ENCODE measurements at places on chromosomes 6 and 20. TPM values are rescaled to one million over a fixed set of nuclear protein-coding genes. Genes with fewer than 3 reads are reported as not detected.

Gene DLK2
- 0.25 TPM for total RNA-seq

Gene BPIFB1
- not detected for total RNA-seq

Gene PRSS35
- 0.07 TPM for total RNA-seq

Gene SGK1
- 242 TPM for total RNA-seq

Gene CLPSL2
- not detected for total RNA-seq

Gene HUS1B
- 0.73 TPM for total RNA-seq

- DNase-seq = no peak
Measured at GRCh38 chr20:46088409-46089166, 1.2 kb downstream of the NCOA5 start.

DNA sequence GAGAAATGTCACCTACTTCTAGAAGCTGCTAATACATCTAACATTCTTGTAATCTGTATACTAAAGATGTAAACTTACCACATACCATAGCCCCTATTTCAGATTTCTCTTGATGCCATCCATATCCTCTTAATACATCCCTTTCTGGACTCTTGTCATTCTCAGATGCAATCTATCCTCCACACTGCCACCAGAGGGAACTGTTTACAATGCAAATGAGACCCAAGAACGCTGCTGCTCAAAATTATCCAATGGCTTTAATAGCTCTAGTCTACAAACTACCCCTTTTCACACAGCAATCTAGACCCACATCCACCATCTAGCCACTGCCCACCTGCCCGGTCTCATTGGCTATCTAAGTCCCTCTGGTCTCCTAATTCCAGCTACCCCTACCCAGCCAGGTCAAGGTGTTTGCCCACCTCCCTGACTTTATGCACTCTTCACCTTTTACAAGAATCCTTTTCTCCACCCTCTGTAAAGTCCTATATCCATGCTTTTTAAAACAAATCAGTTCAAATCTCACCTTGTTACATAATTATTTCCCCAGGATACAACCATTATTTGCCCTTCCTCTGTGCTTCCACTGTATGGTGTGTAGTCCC lies 14.8 kb downstream of the FAXC start:
- peak; percentile 17 for DNase-seq

DNA sequence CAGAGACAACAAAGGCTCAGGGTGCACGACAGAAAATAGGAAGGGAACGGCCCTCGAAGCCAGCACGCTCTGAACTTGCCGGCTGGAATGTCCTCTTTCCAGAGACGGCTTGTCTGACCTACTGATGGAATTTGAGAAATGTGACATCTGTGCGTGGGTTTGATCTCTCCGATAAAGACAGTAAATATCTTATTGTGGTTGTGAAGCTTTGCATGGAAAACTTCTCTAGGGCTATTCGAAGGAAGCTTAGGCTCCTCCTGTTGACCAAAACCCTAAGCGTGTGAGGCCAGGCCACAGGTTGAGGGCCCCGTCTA lies 247.3 kb downstream of the ZNF217 start:
- DNase-seq = no peak

GRCh38 chr6:45642331-45643125 lies 264.8 kb upstream of the SUPT3H start:
- DNase-seq = no peak

DNA sequence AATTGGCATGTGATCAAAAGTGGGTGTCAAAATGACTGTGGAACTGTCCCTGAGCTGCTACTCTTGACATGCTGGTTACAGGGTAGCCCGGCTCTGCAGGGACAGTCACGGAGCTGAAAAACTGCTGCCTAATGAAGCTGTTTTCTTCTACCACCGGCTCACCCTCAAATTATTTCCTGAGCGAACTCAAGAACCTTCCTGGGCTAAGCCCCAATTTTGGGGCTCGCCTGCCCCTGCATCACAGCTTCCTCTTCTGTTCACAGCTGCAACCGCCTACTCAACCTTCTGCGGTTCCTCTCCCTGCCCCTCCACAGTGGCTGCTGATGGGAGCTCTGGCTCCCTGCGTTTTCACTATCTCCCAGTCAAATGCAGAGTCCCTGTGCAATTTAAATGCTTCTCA lies 110.8 kb upstream of the MLN start:
- DNase-seq = no peak

GRCh38 chr6:116550796-116551195 lies 2.8 kb upstream of the CALHM4 start:
- no peak for DNase-seq

DNA sequence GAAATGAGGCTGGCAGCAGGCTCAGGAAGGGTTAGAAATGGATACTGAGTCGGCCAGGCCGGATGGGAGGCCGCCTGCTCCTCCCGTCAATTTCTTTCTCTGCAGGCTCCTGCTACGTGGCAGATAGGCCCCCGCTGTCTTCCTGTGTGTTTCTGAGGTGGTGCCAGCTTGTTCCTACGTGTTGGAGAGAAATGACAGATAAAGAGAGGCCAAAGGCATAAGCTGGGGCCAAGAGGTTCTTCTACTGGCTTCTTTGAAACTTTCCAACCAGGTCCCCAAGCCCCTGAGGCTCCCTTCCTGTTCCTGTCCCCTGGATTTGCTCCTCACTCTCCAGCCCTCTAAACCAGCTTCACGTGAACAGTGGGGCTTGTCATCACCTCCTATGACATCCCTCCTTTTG lies 76.8 kb downstream of the TCP11 start:
- DNase-seq = no peak

DNA sequence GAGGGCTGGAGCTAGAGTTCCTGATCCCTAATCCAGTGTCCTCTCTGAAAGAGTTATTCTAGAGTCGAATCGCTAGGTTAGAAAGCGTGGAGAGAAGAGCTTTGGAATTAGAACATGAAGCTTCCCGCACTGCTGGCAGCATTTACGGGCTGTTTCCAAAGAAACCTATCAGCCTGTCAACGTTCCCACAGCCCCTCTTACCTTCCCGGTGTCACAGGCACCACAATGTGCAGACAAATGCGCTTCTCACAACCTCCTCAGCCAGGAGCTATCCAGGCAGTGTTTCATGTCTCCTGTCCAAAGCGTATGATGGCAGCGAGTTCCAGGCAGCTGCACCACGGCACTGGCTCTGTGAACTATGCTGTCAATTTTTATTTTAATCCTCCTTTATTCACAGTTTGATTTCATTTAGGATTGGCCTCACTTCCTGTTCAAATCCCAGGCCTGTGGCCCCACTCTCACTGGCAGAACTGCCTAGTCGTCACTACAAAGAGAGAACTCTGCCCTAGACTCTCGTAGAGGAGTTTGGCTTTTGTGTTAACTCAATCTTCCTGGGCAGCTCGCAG lies 322.8 kb upstream of the SOX4 start:
- no peak for DNase-seq

DNA sequence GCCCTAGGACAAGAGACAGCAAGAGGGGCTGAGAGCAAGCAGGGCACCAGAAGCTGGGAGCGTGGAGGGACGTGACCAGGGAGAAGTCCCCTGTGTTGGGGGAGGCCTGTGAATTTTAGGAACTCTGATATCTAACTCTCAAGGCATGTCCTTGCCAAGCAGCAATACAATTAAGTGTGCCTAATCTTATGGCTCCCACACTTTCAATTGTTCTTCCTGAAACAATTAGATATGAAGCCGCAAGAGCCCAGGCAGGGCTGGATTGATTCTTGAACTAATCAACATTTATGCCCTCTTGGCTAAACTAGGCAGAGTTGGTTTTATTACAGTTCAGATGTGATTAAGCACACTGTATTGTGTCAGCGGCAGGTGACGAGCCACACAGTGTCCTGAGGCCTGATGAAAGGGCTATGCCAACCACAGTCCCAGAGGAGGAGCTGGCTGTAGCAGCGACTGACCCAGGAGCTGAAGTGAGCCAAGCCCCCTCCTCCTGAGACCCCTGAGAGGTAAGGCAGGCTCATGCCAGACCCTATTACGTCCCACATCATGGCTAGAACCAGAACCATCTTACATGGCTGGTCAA lies 4.2 kb upstream of the MAVS start:
- no peak for DNase-seq

- no peak for DNase-seq
Measured at GRCh38 chr6:111823831-111824607, 49.2 kb downstream of the FYN start.

DNA sequence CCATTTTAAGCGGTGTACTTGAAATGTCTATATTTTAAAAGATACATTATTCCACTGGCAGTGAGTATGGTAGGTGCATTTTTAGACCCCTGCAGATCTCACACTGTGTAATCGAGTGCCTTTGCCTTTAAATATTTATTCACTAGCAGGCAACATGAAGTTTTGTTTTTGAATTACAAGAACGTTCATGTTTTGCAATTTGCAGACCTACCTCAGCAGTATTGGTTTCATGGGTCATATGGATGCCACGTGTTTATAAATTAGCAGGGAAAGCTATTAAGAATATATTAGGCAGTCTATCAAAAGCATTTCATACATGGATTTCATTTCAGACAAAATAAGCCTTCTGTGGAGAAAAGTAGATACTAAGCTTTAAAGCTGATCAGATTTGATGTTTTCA lies 7.2 kb downstream of the MAP3K4 start:
- DNase-seq = no peak

- DNase-seq = no peak
Measured at GRCh38 chr20:13455713-13456112, 183.0 kb downstream of the TASP1 start.

DNA sequence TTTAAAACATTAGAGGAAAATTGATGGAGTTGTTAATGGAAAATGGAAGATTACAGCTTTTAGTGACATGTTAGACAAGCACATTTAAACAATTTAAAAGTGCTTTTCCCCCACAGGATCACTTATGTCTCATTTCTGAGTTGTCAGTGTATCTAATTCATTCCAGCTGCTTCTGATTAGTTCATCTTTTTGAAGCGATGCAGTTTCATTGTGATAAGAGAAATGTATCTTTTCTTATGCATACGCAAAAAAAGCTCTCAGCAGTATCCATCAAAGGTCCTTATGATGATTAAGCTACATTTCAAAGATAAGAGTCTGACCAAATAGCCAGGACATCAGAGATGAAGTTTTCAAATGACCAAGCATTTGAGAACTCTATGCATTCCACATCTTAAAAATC lies 572.6 kb upstream of the SYNCRIP start:
- no peak for DNase-seq

DNA sequence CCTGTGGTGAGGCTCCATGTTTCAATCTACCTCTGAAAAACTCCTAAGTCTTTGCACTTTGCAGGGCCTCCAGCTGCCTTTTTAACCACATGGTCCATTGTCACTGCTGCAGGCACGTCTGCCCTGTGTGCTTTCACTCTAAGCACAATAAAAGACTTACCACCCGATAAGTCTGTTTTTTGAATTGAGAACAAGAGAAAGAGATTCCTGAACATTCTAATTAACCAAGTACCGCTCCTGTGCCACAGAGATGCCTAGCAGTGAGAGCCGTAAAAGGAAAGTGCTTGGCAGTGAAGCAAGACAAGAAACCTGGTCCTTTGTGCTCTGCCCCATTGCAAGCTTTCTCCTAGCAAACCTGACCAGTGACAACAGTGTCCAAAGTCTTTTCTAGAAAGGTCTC lies 487.6 kb upstream of the FLRT3 start:
- no peak for DNase-seq

- DNase-seq = no peak
Measured at GRCh38 chr6:156438350-156438923, 338.7 kb upstream of the ARID1B start.
